ENCODE measurements at places on chromosomes 2 and 18. TPM values are rescaled to one million over a fixed set of nuclear protein-coding genes. Genes with fewer than 3 reads are reported as not detected.

DNA sequence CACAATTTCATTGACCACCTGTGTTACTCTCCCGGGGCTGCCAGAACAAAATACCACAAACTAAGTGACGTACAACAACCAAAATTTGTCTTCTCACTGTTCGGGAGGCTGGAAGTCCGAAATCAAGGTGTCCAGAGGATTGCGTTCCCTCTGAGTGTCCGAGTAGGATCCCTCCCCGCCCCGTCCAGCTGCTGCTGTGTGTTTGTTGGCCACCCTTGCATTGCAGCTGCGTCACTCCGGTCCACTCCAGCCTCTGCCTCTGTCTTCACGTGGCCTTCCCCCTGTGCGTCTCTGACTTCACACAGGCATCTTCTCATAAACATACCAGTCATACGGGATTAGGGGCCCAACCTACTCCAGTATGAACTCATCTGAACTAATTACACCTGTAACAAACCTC, 251.8 kb upstream of the SMIM21 start:
- DNase-seq: no peak

DNA sequence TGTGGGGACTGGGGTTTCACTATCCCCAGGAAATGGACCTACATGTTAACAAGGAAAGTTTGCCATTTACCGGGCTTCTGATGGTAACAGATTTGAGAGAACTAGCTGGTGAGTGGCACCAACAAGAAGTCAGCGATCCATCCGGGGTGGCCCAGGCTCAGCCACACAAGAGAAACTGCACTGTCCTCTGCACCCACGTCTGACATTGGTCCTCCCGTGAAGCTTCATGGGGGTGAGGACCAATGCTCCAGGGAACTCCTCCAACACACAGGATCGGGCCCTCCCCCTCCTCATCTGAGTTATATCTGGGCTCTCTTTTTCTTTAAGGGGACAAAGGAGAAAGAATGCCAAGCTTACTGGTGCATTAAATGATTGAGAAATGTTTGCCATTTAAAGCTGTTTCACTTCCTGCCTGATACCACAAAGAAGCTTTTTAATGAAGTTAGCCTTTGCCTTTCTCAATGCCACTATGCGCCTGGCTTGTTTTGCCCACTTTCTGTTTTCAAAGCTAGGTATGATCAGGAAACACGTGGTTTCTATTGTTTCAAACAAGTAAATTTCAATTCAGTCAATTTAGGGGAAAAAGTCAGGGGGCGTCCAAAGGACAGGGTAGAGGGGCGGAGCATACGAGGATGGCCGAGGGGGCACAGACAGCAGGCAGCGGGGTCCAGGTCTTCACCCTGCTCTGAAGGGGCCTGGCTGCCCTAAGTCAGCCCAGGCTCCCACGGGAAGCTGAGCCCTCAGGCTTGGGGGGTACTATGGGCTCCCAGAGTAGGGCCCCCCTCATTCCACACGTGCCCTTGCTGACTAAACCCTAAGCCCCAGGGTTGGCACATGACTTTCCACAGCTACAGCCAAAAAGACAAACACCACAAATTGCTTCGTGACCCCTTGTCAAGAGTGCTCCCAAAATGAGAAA, 204.0 kb upstream of the ID2 start:
- DNase-seq: no peak

GRCh38 chr2:187324631-187325030, 123.4 kb downstream of the CALCRL start:
- no peak for DNase-seq

DNA sequence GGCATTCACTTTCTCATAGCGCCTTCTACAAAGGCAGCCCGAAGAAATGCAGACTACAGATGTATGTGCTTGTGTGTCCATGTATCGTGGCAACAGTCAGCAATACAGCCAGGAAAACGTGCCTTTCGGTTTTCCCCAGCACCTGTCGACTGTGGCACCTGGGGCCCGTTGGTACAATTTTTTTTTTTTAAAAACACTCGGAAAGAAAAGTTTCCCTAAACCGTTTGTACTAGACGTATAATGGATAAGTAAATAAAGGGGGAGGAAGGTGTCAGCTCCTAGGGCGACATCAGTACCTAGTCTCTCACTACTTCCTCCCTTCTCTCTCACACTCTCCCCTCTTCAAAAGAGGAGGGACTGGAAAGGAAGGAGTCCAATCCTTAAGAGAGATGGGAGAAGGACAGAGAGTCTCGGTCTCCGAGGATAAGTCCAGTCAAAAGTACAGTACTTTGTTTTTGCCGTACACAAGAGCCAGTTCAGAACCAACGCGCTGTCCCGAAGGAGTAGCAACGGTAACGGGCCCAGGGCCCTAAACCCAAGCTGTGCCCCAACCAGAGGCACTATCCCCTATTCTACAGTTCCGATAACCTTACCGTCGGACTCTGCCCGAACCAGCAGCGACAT, 759 bp downstream of the PPP4R3B start:
- peak; percentile 44 for DNase-seq

DNA sequence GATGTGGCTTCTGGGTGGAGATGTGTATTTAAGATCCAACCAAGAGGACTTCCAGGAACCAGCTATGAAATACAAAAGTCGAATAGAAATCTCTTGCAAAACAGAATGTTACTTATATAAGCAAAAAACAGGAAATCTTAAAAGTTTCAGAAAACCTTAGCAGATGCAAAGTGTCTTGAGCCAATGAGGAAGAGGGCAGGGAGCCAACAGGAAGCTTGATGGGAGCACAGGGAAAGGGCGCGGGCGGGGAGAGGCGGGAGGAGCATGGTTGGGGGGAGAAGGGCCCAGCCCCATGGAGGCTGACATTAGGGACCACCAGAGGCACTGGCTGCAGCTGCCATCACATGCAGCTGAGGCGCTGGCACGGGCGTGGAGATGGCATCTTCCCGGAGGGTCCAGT, 203.3 kb downstream of the SNTG2 start:
- DNase-seq: no peak

- DNase-seq: no peak
Measured at GRCh38 chr2:241041589-241042158, 43.3 kb downstream of the SNED1 start.

GRCh38 chr18:33239298-33239697, 201.2 kb downstream of the CCDC178 start:
- no peak for DNase-seq

- DNase-seq: no peak
Measured at GRCh38 chr2:176083796-176084261, at the start of gene EVX2. Gene EVX2, minus strand, starts transcription at chr2:176083962. Its CDS starts 186 bp downstream, at chr2:176083776.

GRCh38 chr2:231711677-231712450, 3.5 kb downstream of the PTMA start:
- DNase-seq: no peak

GRCh38 chr2:40027968-40028367, 248.9 kb upstream of the THUMPD2 start:
- no peak for DNase-seq

- no peak for DNase-seq
Measured at GRCh38 chr2:196365145-196365544, 193.8 kb upstream of the STK17B start.

GRCh38 chr2:236177967-236178889, 10.0 kb upstream of the GBX2 start:
- DNase-seq: no peak

GRCh38 chr2:187422282-187422681, 25.8 kb downstream of the CALCRL start:
- DNase-seq: no peak

DNA sequence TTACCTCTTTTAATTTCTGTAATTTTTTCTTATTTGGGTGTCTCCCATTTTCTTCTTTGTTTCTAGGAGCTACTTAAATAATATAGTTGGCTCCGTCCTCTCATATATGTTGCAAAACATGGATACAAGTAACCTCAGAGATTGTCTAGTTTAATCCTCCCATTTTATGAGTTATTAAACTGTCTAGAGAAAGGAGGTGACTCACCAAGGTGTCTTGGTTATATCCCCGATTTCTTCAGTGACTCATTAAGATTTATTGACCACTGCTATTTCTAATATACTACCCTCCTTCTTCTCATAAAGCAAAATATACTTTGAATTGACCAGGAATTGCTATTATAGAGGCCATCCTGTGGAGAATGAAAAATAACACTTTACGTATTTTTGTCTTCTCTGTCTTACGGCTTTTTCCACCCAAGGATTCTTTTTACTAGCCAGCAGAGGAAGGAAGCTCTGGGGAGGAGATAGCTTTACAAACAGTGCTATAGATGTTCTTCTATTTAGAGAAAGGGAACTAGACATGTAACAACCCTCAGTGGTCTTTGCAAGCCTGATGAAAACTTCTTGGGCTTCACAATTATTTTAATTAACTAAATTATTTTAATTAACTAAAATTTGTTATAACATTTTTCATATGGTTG, 300.4 kb upstream of the TNP1 start:
- no peak for DNase-seq

DNA sequence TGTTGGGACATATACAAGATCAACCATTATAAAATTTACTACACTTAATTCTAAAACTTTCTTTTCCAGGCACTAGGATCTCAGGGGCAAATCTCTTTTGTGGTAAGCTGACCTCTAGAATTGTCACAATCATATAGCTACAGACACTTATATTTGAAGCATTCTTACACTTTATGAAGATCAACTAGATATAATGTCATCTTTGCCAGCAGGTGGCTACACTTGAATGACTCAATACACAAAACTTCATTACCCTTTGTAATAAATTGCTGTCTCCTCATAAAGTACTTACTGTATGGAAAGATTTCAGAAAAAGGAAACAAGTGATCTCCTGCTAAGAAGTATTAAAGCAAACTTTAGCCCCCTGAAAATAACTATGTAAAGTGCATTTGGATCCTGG, 77.8 kb downstream of the RDH14 start:
- DNase-seq: no peak

DNA sequence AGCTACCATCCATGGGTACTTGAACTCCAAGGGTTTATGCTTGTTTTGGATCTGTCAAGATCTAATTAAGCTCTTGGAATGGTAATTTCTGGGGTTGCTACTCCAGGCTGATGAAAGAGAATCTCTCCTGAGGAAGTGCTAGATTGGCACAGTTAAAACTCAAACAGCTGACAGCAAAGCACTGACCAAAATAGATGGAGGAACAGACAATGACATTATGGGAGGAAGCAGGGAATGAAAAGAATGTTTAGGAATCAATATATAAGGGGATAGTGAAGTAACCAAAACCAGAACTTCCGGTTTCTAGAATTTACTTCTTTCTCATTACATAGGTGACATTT, 6.3 kb downstream of the THUMPD2 start:
- DNase-seq: no peak

GRCh38 chr2:208463721-208464120, 57.1 kb downstream of the PTH2R start:
- no peak for DNase-seq

DNA sequence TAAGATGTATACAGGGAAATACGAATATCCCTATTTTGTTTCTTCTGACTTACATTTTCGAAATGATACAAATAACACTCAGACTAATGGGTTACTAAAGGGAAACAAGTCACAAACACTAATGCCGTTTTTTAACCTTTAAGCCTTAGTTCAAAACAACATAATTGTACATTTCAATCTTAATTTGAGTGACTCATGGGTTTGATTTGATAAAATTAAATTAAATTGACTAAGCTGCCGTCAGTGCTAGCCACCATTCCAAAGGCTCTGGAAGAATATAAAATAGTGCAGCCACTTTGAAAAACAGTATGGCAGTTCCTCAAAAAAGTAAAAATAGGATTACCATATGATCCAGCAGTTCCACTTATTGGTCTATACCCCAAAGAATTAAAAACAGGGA, 133.8 kb upstream of the NT5C1B start:
- DNase-seq: no peak

DNA sequence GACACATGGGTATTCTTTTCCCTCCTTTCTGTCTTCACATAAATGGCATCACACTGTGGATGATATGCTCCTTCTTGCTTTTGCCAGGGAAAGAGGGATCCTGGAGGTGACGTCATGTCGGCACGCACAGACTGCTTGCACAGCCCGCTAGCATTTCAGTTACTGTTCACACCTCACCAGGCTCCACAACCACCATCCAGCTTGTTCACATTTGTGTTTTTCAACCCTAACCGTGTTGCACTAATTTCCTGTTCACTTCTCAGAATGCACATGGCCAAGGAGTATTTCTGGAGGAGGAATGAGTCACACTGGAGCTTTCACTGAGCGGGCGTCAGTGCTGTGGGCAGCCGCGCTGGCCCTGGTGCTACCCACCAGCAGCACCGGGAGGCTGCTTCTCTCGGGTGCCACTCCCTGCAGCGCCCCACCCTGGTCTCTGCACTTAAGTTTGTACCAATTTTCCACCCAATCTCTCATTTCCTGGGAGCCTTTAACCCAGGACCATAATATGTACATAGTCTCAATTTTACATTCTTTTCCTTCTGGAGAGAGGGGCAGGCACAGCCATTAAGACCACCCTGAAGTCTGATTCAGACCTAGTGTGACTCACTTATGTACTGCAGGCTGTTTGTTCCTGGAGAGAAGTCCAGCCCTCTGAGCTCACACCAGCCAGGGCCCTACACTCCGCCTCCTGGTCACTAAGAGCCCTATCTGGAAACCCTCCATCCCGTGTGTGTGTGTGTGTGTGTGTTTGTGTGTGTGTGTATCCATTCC, 65.1 kb downstream of the MBP start:
- DNase-seq: no peak

DNA sequence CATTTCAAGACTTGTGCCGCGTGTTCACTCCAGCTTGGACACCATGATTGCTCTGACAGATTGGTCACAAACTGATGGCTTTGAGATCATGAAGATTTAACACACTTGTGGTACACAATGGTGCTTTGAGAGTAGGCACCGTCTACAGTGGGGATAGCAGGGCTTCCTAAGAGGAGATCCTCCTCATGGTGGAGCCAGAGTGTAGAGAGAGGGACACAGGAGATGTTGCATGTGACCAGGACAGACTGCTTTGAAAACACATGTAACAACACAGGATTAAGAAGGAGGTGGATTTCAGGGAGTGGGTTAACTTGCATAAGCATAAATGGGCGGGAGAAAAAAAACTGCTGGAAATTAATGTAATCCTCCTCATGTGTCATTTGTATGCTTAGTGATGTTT, 95.7 kb upstream of the LINC00305 start:
- DNase-seq: no peak

Gene UBR3
- 34.6 TPM for polyA plus RNA-seq

Gene GRHL1
- polyA plus RNA-seq: 5.4 TPM

Gene ACMSD
- polyA plus RNA-seq: 44.7 TPM

Gene TMEM198
- polyA plus RNA-seq: 2.9 TPM

Gene ZC3H6
- 9.7 TPM for polyA plus RNA-seq

Gene PLB1
- polyA plus RNA-seq: 1.1 TPM

Gene L3MBTL4
- polyA plus RNA-seq: 5.0 TPM

Gene CCT4
- 175 TPM for polyA plus RNA-seq

Gene ATP6V1B1
- polyA plus RNA-seq: 88.0 TPM

Gene RTKN
- 79.9 TPM for polyA plus RNA-seq

Gene CPO
- 1.1 TPM for polyA plus RNA-seq

Gene CHRNA1
- 4.7 TPM for polyA plus RNA-seq

Gene FABP1
- 19.6 TPM for polyA plus RNA-seq

Measured in right renal pelvis (tissue), 4 donors.